Uterus (tissue), 4 donors: ENCODE measurements at places on chromosomes 12 and 14.

DNA sequence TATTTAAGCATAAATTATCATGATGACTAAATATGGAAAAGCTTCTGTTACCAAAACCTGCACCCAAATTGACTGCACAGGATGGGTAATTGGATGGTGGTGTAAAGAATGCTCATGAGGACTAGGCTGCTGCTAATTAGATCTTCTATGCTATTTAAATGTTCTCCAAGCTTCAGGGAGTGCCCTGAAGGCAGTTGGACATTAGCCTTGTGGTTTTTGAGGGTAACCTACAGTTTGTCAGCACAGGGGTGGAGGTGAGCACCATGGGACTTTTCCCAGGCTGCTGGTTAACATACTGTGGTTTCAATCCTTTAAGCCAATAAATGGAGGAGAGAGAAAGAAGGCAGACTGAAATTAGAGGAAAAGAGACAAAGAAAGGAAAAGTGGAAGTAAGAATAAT, 145.0 kb downstream of the WIF1 start:
- DNase-seq: no peak

- DNase-seq: no peak
These were observed 250.1 kb upstream of the CAND1 start for GRCh38 chr12:67019070-67019469.

- no peak for DNase-seq
These were observed 7.1 kb downstream of the OSBPL8 start for GRCh38 chr12:76552343-76552938.

- no peak for DNase-seq
These were observed 803 bp downstream of the NOP9 start for GRCh38 chr14:24300326-24300980.

GRCh38 chr14:31449971-31450610, 7.2 kb downstream of the DTD2 start:
- no peak for DNase-seq

GRCh38 chr14:99380991-99381687, 99.5 kb downstream of the SETD3 start:
- DNase-seq: no peak
